ENCODE measurements at places on chromosomes 3 and 15. TPM values are rescaled to one million over a fixed set of nuclear protein-coding genes. Genes with fewer than 3 reads are reported as not detected.

GRCh38 chr15:38300395-38300794, 47.8 kb downstream of the SPRED1 start:
- no peak for DNase-seq

- no peak for DNase-seq
Observed at GRCh38 chr15:83356501-83357399, 72.3 kb upstream of the BNC1 start.

The ZIC1 gene
- not detected for total RNA-seq

The CD96 gene
- 0.07 TPM for total RNA-seq
